Activated CD4-positive, alpha-beta T cell treated with anti-CD3 and anti-CD28 coated beads, Interleukin-2, amount 50 U/mL, for 48 hours (primary cell): ENCODE measurements at places on chromosomes 1 and 21.

- peak; percentile 28 for DNase-seq
Observed at GRCh38 chr1:207414606-207415108, 39.5 kb upstream of the CR2 start.

DNA sequence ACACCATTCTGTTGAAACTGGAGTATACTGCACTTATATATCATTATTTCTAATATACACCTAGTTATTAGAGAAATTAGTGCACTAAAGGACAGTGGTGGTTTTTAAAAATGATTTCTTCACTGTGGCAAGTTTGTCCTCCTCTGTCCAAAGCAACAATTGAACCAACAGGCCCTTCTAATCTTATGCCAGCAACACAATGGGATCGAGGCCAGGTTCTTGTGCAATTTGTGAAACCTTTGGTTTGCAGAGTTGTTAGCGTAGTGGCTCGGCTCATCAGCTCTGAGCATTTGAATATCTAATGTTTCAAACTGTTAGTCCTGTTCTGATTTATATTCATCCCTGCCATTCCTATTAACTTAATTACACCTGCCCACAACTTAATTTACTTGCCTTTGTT is 9.9 kb upstream of the LRRC39 start:
- DNase-seq = no peak

DNA sequence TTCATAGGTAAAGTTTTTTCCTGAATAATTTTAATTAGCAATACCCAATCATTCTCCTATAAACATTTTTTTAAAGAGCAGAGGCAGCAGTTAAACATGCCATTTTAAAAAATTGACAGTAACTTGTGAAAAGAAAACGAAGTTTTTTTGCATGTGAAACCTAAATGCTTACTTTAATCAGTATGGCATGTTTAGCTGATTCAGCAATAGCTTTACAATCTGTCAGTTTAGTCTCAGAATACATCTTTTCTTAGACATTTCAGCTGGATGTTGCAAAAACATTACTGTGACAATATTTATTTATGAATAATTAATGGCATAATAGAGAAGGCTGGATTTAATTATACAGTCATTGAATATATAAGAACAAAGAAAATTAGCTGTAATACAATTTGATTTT is 1132.4 kb upstream of the ADGRL2 start:
- DNase-seq = no peak

DNA sequence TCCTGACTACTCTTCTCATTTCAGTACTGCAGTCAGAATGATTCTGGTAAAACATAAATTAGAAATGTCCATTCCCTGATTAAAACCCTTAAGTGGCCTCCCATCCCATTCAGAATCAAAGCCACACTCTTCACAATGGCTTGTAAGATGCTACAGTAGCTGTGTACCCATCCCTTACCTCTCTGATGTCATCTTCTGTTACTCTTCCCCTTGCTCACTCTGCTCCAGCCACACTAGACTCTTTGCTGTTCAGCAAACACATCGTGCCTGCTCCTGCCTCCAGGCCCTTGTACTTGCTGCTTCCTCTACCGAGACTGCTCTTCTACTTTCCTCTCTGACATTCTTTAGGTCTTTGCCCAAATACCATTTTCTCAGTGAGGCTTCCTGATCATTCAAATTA is 4.3 kb upstream of the GPX7 start:
- no peak for DNase-seq

- no peak for DNase-seq
Observed at GRCh38 chr21:44402323-44403105, 49.1 kb downstream of the TRPM2 start.

DNA sequence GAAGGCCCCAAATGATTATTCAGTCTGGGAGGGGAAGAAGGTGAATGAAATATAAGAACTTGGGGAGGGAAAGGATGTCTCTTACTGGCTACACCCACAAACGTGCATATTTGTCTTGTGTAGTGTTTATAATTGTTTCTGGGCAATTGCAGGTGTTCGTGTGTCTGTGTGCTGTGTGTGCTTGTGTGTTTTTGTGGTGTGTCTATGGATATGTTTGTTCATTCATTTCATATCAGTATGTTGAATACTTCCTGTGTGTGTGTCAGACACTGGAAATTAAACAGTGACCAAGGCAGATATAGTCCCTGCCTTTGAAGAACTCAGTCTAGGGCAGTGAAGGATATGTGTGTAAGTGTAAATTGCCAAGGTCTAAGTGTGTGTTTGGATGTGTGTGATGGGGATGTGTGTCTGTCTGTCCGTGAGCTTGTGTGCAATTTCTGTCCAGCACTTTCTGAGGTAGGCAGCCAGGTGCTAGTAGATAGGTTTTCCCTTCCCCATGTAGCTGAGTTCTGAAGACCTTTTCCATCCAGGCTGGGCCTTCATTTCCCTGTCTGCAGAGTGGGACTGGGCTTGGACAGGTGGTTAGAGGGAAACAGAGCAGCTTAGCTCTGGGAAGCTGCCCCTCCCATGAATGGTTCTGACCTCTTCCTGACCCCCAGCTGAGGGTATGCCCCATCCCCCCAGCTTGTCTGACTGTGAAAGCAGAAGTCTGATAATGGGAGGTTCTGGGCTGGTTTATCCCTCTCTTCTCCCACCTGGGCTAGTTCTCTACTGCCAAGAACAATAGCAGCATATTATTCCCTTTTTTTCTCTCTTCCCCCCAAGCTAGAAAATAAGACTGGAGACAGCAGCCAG is 3.8 kb downstream of the AGO1 start:
- no peak for DNase-seq

- DNase-seq = no peak
Observed at GRCh38 chr21:39946199-39946598, 79.0 kb downstream of the PCP4 start.

- no peak for DNase-seq
Observed at GRCh38 chr1:224486801-224487583, 52.4 kb upstream of the WDR26 start.

GRCh38 chr1:150186789-150187559 is 37.3 kb downstream of the PLEKHO1 start:
- DNase-seq = no peak

- peak; percentile 65 for DNase-seq
Observed at GRCh38 chr1:157992031-157992832, 1.2 kb upstream of the KIRREL1 start.

DNA sequence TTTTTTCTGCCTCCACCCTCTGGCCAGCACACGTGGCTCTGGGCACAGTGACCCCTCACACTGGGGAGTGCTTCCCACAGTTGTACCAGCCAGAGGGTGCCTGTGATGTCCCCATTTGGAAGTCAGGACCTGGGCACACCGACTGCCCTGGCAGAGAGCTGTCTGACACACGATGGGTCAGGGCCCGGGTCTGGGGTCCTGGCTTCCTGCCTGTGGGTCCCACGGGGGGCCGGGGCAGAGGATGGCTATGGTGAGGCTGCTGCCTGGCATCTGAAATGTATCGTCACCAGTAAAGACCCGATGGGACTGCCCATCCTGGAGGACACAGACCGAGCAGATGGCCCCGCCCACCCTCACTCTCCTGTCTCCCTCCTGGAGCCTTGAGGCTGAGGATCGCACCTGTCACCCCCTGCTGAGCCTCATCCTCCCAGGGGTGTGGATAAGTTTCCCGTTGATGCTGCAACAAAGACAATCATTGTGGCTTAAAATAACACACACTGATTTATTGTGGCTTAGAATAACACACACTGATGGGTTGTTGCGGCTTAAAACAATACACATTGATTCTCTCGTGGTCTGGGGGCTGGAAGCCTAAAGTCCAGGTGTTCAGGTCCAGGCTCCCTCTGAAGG is 88.8 kb upstream of the TTC34 start:
- DNase-seq = no peak

DNA sequence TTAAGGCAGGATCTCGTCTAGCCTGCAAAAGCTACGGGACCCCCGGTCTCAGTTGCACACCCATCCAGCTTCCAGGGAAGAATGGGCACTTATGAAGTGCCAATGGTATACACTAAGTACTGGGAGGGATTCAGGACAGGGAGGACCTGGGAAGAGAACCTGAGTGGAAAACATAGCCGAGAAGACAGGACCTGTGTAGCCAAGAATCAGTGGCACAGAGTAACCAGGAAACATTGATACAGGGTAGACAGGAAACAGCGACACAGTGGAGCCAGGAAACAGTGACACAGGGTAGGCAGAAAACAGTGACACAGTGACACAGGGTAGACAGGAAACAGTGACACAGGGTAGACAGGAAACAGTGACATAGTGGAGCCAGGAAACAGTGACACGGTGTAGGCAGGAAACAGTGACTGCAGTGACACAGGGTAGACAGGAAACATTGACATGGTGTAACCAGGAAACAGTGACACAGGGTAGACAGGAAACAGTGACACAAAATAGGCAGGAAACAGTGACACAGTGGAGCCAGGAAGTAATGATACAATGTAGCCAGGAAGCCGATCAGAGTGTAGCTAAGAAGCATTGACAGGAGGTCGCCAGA is 138.0 kb upstream of the ARHGEF16 start:
- DNase-seq = no peak

GRCh38 chr1:23500466-23500865 is 16.5 kb upstream of the ASAP3 start:
- no peak for DNase-seq

- DNase-seq = no peak
Observed at GRCh38 chr1:4756851-4757580, 102.6 kb downstream of the AJAP1 start.

DNA sequence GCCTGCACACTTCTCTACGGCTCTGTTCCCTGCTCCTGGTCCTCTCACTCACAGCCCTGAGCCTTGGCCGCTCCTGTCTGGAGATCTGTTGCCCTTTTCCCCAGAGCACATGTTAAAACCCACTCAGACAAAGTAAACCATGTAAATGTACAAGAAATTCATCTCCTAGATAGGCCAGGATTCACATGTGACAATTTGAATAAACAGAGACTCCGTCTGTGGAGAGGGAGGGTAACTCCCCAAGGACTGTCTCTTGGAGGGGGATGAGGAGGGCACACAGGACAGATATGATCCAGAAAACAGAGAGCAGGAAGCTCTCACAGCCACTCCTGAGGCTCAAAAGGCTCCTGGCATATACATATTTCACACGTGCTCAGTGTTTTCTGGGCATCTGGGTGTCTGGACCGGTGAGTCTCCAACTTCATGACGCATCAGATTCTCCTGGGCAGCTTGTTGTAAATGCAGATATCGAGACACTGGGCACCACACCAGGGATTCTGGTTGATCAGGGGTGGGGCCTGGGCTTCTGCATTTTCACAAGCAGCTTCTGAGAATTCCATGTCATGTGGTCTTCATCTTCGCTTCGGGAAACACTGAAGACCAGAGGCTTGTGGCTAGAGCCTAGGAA is 6.4 kb upstream of the KAZN start:
- DNase-seq = no peak

DNA sequence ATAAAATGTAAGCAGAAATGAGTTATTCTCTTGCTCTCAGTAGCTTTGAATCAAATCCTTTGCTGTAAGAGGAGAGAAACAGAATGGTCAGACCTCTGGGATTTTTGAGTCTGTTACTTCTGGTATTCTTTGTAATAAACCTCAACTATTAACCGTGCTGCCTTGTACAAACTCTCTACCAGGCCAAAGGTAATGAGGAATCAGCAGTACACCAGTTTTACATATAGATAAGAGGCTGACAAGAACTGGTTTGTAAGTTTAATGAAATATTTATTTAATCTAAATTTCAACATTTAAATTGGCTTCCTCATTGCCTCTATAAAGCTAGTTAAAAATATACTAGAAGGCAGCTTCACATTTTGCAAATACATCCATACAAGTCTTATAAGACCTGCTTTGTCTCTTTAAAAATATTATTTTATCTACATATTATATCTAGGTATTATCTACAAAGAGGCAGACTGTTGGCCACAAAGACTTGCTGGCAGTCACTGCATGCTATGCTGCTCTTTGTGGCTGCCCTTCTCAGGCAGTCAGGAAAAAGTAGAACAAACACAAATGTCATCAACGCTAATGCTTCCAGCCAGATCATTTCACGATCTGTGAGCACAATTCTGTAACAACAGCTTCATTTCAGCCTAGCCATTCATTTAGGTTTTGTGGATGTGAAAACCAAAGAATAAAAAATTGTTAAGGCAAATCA is 173.0 kb downstream of the GABPA start:
- no peak for DNase-seq

GRCh38 chr1:227303662-227304061 is 14.6 kb downstream of the CDC42BPA start:
- DNase-seq = no peak
